ENCODE measurements at places on chromosomes 3 and 15.

DNA sequence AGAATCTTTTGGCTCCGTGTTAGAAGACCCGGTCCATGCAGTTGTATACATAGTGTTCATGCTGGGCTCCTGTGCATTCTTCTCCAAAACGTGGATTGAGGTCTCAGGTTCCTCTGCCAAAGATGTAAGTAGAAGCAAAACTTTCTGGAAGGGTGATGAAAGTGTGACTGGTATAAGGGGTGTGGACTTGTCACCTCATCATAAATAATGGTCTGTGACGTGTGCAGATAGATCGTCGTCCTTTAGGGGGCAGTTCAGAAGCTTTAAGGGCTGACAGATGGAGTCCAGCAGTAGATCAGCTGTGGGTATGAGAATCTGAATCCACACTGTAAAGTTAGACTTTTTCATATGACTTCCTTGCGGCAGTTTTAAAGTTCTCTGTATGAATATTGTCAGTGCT lies 15.3 kb downstream of the SEC61A1 start:
- DNase-seq = no peak

DNA sequence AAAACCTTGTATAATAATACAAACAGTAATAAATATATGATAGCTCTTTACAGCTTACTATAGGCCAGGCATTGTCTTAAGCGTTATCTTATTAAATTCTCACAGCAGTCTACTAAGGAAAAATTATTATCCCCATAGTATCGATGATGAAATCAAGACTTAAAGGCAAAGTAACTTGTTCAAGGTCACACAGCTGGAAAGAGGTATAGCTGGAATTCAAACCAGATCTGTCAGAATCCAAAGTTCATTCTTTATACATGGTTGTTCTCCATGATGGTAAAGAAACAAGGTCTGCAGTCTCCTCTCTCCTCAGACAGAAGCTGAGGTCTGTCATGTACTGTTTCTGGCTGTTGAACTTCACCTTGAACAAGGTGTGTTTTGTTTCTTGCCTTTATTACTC lies 15.4 kb upstream of the SLC22A13 start:
- DNase-seq = no peak

GRCh38 chr3:66303491-66303901 lies 82.7 kb downstream of the SLC25A26 start:
- DNase-seq = peak; percentile 77

GRCh38 chr3:37443363-37444035 lies 269.1 kb upstream of the LRRFIP2 start:
- no peak for DNase-seq

- DNase-seq = no peak
Measured at GRCh38 chr3:16442730-16443129, 70.8 kb downstream of the RFTN1 start.

GRCh38 chr3:33167284-33167683 lies 51.3 kb downstream of the SUSD5 start:
- DNase-seq = no peak

- no peak for DNase-seq
Measured at GRCh38 chr3:144762091-144762490, 790.5 kb downstream of the DIPK2A start.

DNA sequence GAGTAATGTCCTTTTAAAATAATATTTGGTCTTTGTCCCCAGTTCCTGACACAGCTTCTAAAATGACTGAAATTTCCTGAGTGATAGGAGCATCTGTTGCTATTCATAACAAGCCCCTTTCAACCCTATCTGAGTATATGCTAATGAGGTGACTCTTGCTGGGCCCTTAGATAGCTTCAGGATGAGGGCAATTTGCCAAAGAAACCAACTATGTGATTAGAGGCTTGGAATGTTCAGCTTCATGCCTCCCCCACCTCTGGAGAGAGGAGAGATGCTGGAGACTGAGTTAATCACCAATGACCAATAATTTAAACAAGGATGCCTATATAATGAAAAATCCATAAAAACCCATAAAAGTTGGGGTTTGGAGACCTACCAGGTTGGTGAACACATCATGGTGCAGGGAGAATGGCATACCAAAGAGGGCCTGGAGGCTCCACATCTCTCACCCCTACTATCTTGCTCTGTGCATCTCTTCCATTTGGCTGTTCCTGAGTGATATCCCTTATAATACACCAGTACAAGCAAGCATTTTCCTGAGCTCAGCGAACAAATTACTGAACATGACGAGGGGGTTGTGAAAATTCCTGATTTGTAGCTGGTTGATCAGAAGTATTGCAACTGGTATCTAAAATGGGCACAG lies 189.2 kb downstream of the ECT2 start:
- no peak for DNase-seq

- no peak for DNase-seq
Measured at GRCh38 chr3:181699171-181699903, 12.4 kb upstream of the SOX2 start.

Measured in CD4-positive, alpha-beta T cell treated with Interleukin-4 for 1 hour (primary cell).